CD4-positive, alpha-beta T cell treated with Interleukin-4 for 4 hours (primary cell): ENCODE measurements at places on chromosomes 2 and 18.

DNA sequence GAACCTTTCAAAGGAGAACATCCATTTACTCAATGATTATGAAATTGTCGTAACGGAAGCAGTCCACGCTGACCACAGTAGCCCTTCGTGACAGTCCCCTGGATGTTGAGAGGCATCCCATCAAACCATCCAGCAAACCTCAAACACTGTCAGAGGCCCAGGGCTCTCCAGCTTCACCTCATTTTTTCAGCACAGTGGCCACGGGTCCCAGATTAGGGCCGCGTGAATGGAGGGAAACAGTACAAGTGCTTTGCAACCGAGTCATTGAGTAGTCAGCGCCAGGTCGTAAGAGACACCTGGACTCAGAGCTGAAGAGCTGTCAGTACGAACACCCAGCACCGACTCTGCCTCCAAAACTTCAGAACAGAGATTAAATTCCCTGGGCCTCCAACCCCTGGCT, 552.5 kb upstream of the SALL3 start:
- DNase-seq = no peak

DNA sequence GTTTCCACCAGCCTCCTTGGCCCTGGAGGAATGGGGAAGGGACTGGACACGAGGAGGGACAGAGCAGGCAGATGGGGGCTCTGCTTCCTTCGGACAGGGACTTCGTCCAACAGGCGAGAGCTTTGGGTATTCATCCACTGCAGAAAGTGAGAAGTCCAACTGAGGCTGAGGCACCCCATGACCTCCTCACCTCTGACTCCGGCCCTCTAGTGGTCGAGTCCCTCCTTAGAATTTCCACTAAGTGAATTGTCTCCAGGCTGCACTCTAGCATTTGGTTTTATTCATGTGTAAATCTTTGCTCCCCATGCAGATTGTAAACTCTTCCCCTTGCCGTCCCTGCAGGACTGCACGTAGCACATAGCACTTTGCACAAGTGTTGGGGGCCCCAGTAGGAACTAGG, 75.6 kb downstream of the TMEM247 start:
- peak; percentile 48 for DNase-seq

- DNase-seq = peak; percentile 24
These were observed 16.3 kb downstream of the GPR55 start for GRCh38 chr2:230908595-230909191.

GRCh38 chr18:1048032-1048431, 143.4 kb downstream of the ADCYAP1 start:
- no peak for DNase-seq

DNA sequence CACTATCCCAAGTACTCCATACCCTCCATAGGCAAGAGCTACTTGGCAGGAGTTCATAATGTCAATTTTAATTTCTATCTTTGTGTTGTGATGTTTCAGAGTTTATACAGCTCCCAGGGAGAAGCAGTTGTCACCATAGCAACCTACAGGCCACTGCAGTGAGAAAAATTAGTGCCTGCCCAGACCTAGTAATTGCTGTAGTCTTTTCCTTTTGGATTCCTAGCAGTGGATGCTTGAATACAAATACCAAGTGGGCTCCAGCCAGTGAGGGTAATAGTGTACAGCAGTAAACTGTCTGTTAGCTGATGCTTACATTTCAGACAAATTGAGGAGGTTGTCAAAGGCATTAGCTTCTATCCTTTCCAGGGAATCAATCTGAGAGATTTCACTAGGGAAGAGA, 26.7 kb downstream of the LHCGR start:
- no peak for DNase-seq

DNA sequence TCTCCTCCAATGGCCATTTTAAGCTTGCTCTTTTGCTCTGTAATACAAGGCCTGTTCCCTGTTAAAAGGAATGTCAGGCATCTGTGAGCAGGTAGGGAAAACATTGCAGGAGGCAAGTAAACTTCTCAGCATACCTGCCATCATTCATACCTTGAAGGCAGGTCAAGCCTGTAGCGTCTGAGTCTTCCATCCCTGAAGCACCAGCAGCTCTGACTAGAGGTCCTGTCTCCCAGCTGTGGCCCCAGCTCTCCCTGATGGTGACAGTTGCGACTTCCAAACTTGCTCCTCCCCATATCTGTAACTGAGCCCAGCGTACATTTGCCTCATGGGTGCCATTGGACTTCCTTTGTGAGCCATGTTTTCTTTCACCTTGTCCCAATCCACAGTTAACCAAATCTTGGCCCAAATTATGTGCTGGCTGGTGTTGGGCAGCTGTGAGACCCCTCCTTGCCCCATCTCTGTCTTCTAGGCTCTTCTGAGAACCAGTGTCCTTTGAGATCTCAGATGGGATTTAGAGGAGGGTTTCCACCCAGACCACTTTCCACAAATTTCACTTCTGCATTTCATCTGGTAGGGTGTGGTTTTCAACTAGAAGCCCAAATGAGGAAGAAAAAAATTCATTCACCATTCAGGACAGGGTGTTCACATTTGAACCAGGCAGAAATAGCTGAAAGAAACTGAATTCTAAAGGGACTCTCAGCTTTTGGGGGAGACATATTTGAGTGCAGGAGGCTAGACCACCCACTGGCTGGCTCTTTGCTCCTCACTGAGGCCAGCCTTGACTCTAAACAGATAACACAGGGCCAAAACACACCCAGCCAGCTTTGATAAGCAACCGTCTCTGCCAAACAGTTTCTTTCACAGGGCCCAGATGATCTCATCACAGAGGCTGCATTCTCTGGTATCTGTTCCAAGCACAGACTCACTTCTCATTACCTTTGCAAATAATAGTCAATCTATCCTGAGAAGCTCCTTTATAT, 66.4 kb upstream of the MSH2 start:
- no peak for DNase-seq

GRCh38 chr2:68385220-68385906, 20.3 kb downstream of the PLEK start:
- DNase-seq = peak; percentile 72

DNA sequence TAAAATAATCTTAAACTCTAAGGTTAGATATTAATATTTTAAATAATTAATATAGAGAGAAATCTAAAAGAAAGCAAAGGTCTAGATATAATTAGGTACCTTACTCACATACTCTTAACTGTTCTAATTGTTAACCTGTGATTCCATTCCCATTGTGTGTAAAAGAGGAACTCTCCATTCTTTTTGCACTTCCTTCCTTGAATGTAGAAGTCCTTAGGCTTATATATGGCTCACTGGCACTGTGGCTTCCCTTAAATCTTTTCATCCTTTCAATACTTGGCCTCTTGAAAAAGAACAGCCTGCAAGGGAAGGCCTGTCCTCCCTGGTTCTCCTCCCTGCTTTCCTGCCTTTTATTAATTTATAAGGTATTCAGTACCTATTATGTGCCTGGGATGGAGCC, 182.8 kb upstream of the FOSL2 start:
- no peak for DNase-seq

DNA sequence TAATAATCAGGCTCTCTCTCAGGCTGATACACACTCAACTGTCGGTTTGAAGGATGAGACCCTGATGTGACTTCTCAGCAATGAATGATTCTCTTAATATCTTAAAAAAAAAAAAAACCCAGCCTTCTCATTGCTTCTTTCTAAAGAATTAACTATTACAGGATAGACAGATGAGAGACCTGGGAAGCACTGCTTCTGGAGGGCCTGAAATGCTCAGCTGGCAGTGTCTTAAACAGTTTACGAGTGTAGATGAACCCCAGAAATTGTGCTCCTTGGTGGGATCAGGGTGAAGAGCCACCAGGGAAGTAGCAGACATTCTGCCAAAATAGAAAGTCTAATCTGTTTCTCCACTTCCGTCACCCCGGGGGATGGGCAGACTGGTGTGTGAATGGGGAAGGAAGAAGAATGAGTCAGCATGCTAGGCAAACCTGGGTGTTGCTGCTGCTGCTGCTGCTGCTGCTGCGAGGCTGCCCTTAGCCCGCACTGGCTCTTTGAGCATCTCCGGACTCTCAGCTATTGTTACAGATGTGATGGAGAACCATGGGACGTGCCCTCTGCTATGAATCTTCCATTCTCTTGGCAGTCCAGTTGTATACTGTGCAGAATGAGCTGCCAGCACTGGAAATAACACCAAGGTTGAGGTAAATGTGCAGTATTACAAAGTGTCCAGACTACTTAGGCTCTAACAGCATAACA, 158.4 kb downstream of the SETBP1 start:
- DNase-seq = peak; percentile 77

- DNase-seq = no peak
These were observed 450.1 kb downstream of the LPIN1 start for GRCh38 chr2:12196495-12196894.
